Stimulated activated CD8-positive, alpha-beta memory T cell treated with anti-CD3 and anti-CD28 coated beads, Interleukin-2, amount 100 ng/mL, for 1 hour (primary cell): ENCODE measurements at places on chromosomes 4 and X.
A peak's percentile ranks its signal among the peaks of the same experiment; 100 is the strongest.

- no peak for DNase-seq
Observed at GRCh38 chr4:174365018-174365587, 81.4 kb downstream of the CEP44 start.

DNA sequence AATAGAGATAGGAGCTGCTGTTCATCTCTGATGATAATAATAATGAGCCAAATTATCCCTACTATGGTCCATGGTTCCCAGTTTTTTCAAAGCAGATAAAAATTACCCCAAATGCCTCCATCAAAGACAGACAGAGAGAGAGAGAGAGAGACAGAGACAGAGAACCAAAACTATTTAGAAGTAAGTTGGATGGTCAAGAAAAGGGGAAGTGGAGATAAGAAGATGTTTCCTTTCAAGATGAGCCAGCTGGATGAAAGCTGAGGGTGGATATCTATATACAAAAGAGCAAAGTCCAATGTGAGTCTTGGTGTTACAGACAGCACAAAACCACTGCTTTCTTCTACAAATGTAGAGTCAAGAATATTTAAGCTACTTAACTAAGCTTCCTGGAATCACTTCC lies 173.9 kb downstream of the GRIA3 start:
- no peak for DNase-seq

DNA sequence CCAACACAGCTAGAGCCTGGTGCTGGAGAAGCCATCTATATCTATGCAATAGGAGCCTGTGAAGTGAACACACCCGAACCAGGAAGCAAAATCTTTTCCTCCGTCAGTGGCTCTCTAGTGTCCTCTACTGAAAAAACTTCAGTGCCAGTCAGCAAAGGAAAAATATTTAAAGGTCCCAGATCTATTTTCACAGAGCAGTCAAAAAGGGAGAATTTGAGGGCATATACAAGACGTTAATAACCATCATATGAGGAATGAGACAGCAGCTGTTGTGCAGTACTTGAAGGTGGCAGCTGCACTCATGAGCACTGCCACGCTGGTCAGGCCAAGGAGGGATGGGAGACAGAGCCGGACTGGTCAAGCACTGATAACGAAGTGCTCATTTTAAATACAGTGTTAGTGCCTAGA lies 14.4 kb downstream of the MCUB start:
- no peak for DNase-seq

DNA sequence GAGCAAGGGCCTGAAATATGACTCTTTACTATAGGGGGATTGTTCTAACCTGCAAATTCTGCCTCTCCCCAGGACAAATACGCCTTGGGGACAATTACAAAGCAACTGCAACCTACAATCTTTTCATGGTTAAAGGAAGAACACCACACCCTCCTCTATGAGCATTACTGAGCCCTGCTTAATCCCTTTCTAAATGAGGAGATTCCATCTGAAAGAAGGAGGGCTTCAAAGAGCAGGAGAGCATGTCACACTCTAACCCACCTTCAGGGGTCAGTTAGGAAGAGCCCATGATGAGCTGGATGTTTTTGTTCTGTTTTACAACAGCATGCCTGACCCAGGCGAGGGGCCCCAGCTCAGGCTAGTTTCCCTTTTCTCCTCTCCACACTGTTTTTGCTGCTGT lies 134.0 kb upstream of the ANXA3 start:
- DNase-seq, result no peak

DNA sequence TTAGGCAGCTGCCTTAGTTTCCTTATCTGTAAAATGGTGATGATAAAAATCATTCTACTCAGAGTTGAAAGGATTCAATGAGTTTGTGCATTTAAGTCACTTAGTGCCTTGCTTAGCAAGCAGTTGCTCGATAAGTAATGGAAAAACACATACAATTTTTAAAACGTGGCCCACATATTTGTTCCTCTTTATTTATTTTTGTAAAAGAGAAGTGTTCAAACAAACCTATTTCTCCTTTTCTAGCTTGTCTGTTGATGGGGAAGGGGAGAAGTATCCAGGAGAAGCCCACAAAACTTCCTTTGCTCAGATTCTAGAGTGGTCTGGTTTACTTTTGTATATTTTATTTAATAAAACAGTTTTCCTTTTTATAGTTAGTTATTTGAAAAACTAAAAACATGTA lies 3.3 kb upstream of the HPGDS start:
- no peak for DNase-seq

DNA sequence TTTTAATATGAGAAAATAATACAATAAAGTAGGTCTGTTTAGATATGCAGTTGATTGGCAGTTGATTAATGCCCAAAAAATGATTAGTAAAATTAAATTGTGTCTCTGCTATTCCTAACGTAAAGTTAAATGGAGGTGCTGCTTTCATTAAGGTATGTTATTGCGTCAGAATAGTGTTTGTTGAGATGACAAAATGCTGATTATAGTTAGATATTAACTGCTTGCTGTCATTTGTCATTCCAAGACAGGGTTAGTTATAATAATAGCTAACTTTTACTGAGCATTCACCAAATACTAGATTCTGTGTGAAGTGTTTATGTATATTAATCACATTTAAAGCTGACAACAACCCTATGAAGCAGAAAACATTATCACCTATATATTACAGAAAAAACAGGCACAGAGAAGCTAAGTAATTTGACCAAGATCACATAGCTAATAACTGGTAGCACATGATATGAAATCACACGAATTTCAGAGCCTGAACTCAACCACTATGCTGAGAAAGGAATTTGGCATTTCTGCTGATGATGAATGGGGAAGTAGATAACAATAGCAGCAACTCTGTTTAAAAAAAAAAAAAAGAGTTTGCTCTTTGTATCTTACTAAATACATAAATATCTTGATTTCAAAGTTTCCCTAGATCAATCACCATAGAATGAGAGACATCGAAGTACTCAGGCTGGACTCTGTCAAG lies 59.7 kb upstream of the WDR44 start:
- DNase-seq, result no peak

DNA sequence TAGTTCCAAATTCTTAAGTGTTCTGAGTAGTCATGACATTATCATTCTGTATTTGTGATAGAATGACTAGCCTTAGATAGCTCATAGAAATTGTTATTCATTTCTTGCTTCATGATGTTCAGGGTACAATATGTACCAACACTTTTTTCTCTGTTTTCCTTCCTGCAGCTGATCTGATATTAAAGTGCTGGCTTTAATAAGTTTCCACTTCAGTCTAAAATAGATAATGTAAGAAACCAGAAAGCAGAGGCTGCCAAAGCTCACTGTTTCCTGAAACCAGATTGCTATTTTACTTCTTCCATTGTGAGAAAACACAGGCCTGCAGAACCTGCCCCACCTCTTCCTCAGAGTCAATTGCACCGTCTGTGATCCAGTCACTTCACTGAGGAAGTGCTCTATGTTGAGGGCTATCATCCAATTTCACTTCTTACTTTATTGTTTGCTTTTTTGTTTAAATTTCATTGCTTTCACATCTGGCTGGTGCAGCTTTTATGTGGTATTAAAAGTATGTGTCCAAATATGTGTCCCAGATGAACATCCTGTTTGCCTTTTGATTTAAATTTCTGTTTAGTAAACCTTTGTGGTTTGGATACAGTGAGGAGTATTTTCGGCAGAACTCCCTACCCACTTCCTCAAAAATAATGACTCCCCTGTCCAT lies 652.1 kb downstream of the ANKRD50 start:
- DNase-seq, result no peak

DNA sequence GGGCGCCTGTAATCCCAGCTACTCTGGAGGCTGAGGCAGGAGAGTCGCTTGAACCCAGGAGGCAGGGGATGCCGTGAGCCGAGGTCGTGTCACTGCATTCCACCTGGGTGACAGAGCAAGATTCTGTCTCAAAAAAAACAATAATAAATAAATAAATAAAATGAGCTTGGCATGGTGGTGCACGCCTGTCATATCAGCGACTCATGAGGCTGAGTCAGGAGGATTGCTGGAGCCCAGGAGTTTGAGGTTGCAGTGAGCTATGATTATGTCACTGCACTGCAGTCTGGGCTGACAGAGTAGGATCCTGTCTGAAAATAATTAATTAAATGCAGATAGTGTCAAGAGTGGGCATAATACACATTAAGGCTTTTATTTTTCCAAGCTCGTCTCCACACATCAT lies 77.5 kb downstream of the DHRSX start:
- DNase-seq, result no peak

GRCh38 chrX:12950851-12951594 lies 23.9 kb upstream of the TMSB4X start:
- no peak for DNase-seq

- no peak for DNase-seq
Observed at GRCh38 chr4:15235135-15235534, 192.7 kb upstream of the C1QTNF7 start.

GRCh38 chr4:78528327-78528726 lies 23.2 kb upstream of the ANXA3 start:
- no peak for DNase-seq

DNA sequence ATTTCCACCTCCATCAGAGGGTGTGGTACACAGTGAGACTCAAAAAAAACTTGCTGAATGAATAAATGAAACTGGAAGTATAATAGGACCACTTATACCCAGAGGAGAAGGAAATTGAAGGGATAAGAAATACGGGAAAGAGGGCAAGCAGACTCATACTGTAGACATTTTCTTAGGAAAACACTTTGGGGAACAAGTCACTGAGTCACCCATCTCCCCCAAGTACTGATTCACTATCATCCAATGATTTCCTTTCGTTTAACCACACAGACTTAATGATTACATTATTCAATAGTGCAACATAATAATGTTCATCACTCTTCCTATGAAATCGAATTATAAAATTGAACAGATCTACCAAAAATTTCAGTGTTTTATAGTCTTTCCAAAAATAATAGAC lies 97.1 kb downstream of the LDB2 start:
- no peak for DNase-seq

- DNase-seq, result no peak
Observed at GRCh38 chrX:106740193-106740780, 13.8 kb downstream of the RNF128 start.

- DNase-seq, result no peak
Observed at GRCh38 chr4:162170509-162170908, 6.7 kb upstream of the FSTL5 start.

GRCh38 chr4:41646862-41647261 lies 101.7 kb downstream of the PHOX2B start:
- no peak for DNase-seq

- peak; percentile 2 for DNase-seq
Observed at GRCh38 chrX:3788494-3789233, 75.2 kb upstream of the PRKX start.

DNA sequence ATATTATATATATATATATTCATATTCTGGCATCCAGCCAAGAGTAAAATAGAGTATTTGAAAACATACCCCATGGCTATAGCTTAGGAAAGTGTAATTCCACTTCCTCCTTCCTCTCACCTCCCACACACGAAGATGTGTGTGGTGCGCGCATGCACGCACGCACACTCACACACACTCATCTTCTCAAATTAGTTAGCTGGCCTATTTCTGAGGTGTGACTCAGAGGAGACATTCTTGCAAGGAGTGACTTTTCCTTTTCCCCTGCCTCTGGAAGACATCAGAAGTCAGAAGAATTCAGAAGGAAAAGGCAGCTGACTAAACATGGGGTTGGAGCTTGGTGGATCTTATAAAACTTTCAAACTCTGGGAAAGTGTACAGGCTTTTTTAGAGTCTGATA lies 8.8 kb downstream of the ENPEP start:
- no peak for DNase-seq

DNA sequence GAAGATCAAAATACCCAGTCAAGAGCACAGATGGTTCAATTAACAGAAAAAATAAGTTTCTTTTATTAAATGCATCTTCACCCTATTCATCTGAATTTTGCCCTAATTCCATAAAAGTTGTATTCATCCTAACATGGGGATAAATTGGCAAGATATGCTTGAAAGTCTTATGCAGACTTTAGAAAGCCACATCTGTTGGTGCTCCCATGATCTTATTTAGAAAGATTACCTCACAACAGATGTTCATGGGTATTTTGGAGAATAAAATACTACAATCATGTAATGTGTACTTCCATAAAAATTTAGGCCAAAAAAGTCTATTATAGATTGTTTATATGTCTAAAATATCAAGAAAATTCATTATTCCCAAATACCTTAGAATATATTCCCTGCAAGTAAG lies 510.3 kb downstream of the TECRL start:
- no peak for DNase-seq

- DNase-seq, result no peak
Observed at GRCh38 chr4:169050881-169051760, 41.1 kb upstream of the CBR4 start.

DNA sequence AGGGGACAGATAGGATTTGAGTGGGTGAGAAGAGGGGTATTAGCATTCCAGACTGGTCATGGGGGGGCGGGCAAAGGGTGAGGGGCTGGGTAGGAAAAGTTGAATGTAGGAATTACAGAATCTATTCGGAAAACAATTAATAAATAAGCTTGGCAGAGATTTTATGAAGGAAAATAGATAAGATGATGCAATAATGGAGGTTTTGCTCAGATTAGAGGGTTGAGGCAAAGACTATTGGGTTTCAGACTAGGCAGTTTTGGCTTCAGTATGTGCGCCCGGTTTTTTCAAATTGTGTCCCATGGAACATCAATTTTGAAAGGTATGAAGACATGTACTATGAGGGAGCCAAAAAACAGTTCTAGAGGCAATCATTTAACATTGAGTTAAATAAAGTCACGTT lies 410.6 kb downstream of the SPRY1 start:
- DNase-seq, result no peak

- DNase-seq, result no peak
Observed at GRCh38 chr4:86924811-86925210, 10.0 kb upstream of the AFF1 start.

DNA sequence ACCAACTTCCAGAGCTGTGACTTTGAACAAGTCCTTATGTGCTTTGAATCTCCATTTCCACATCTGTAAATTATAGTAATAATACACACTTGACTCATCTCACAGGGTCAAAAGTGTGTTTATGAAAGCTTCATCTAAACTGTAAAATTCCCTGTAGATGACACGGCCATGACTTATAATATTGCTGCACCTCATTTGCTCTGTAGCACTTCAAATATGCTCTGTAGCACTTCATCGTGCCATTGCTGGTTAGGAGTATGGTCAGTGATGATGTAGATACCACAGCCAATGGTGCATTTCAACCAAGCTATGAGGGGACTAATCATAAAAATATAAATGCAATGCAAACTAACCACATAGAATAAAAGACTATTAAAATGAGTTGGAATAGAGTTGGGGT lies 318.6 kb downstream of the ANK2 start:
- DNase-seq, result no peak
